ENCODE measurements at places on chromosomes 11 and 22.

GRCh38 chr11:34427186-34427805 is 11.4 kb upstream of the CAT start:
- DNase-seq = no peak

DNA sequence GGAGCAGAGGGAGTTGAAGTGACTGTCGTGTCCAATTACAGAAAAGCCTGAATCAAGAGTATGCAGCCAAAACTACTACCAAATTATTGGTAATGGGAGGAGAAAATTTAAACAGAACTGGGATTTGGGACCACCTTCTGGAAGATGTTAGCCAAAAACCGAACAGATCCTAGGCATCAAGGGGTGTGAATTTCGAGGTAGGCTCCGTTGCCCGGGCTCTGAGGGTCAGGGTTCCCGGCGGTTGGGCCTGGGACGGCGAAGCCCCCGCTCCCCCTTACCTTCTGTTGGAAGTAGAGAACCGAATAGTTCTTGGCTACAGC is 313 bp downstream of the PRCP start:
- no peak for DNase-seq

GRCh38 chr11:69775163-69775755 is at the start of gene FGF4:
TSS of gene FGF4 (minus strand) at chr11:69775341. CDS start at chr11:69775084, 257 bp downstream.
- no peak for DNase-seq

DNA sequence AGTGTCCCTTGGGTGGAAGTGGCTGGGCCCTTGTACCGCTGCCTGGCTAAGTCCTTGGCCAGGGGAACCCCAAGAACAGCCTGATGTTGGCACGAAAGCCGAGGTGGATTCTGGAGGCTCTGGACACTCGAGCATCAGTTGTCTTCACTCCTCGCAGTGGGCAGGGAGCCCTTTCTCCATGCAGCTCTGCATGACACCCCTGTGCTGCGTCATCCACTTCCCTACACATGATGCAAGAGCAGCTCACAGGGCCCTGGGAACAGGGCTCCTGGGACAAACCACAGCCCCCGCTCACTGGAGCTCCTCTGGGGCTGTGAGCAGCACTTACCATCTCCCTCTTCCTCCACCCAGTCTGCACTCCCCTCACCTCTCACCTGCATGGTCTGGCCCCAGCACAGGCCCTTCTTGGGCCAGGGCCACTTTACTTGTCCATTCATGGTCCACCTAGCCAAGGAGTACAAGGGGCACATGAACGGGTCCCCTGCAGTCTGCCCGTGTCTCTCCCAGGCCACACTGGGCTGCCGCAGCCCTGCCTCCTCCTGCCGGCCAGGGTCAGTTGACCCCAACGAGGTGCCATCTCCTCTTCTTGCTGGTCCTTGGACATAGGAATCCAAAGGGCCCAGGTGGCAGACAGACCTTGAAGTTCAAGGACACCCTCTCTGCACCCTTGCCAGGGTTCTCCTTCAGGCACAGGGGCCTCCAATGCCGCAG is 66.5 kb downstream of the IGF2 start:
- no peak for DNase-seq

- no peak for DNase-seq
Measured at GRCh38 chr11:126521196-126521595, 165.7 kb downstream of the ST3GAL4 start.

Data from stimulated activated CD4-positive, alpha-beta T cell treated with anti-CD3 and anti-CD28 coated beads, Interleukin-4, amount 100 ng/mL, for 48 hours (primary cell).